ENCODE measurements at places on chromosomes 2 and 18.
A peak's percentile ranks its signal among the peaks of the same experiment; 100 is the strongest.

DNA sequence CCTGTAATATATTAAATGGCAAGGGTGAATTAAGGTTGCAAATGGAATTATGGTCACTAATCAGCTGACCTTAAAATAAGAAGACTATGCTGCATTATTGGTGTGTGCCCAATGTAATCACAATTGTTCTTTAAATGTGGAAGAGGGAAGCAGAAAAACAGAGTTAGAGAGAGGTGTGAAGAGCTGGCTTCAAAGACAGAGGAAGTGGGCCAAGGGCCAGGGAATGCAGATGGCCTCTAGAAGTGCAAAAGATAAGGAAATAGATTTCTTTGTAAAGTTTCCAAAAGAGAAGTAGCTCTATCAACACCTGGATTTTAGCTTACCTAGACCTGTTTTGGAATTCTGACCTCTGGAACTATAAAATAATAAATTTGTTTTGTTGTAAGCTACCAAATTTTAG, 276.0 kb downstream of the LRRTM1 start:
- no peak for DNase-seq

GRCh38 chr2:162926907-162927306, 88.3 kb upstream of the KCNH7 start:
- no peak for DNase-seq

GRCh38 chr2:28590496-28591301, 94.8 kb downstream of the PLB1 start:
- DNase-seq = no peak

GRCh38 chr2:219541611-219542180, 1.9 kb downstream of the CHPF start:
- DNase-seq = peak; percentile 97

Measured in endodermal cell (in vitro differentiated cells).